ENCODE measurements at places on chromosomes 7 and 10. TPM values are rescaled to one million over a fixed set of nuclear protein-coding genes. Genes with fewer than 3 reads are reported as not detected.

UBN2 gene
- 11.7 TPM for total RNA-seq

TMEM273 gene
- total RNA-seq: 3.8 TPM

CPEB3 gene
- total RNA-seq: 5.1 TPM

THSD7A gene
- 1.00 TPM for total RNA-seq

STK32C gene
- total RNA-seq: 7.1 TPM
